ENCODE measurements at places on chromosomes 6 and 20.

DNA sequence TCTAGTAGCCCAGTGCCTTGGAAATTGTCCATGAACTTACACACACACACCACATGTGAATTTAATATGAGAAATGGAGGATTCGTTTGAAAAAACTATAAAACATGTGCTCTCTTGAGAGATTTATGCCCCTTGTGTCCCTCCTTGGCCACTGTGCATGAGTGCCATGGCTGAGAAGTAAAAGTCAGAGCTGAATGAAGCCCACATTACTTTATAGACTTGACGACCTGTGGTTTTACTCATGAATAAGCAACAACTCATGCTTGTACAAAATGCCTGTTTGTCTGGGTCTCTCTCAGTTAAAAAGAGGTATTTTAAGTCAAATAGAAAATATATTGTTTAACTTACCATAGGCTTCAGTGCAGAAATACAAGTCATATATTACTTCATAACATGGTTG is 102.7 kb downstream of the KCNQ5 start:
- no peak overlapping the region for H3K27ac ChIP-seq
- H3K4me1 ChIP-seq = no peaks in the 10 kb centered on the region
- H3K36me3 ChIP-seq = no peaks in the 10 kb centered on the region
- no peaks in the 10 kb centered on the region for H3K27me3 ChIP-seq
- no peak overlapping the region for H3K4me3 ChIP-seq
- DNase-seq = no peak

GRCh38 chr6:111027219-111027618 is 45.4 kb downstream of the RPF2 start:
- no peak overlapping the region for H3K27ac ChIP-seq
- H3K36me3 ChIP-seq = no peaks in the 10 kb centered on the region
- no peaks in the 10 kb centered on the region for H3K27me3 ChIP-seq
- no peak for DNase-seq
- H3K4me3 ChIP-seq = no peak overlapping the region
- no peaks in the 10 kb centered on the region for H3K4me1 ChIP-seq

DNA sequence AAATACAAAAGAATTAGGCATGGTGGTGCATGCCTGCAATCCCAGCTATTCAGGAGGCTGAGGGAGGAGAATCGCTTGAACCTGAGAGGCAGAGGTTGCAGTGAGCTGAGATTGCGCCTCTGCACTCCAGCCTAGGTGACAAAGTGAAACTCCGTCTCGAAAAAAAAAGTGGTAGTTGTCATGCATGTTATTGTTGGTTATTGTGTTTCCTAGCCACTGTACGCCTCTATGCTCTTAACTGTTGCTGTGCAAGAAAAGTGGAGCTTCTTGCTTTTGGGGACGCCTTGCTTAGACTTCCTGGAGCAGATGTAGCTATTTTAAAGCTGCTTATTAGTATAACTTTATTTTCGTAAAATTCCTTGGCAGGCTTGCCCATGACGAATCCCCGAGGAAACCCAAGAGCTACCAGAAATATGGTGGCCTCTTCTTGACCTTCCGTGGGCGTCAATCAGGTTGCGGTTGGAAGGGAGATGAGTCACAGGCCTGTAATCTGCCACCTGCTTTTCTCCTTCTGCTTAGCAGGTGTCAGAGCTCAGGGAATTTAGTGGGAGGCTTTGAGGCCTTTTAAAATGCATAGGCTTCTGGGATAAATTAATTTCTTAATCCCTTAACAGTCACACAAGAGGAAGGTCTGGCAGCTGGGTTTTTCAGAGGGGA is 17.3 kb downstream of the GABRR2 start:
- no peaks in the 10 kb centered on the region for H3K36me3 ChIP-seq
- peaks cover 28% of the 10 kb centered on the region for H3K4me1 ChIP-seq
- H3K27ac ChIP-seq = peak overlapping the region; percentile 84
- H3K4me3 ChIP-seq = no peak overlapping the region

GRCh38 chr20:10357974-10358373 is 76.0 kb downstream of the MKKS start:
- H3K4me1 ChIP-seq = peaks cover 44% of the 10 kb centered on the region
- H3K36me3 ChIP-seq = no peaks in the 10 kb centered on the region
- DNase-seq = peak; percentile 37
- H3K27me3 ChIP-seq = no peaks in the 10 kb centered on the region

GRCh38 chr20:47124181-47124717 is 229.6 kb downstream of the EYA2 start:
- DNase-seq = no peak
- no peaks in the 10 kb centered on the region for H3K27me3 ChIP-seq
- H3K27ac ChIP-seq = no peak overlapping the region

DNA sequence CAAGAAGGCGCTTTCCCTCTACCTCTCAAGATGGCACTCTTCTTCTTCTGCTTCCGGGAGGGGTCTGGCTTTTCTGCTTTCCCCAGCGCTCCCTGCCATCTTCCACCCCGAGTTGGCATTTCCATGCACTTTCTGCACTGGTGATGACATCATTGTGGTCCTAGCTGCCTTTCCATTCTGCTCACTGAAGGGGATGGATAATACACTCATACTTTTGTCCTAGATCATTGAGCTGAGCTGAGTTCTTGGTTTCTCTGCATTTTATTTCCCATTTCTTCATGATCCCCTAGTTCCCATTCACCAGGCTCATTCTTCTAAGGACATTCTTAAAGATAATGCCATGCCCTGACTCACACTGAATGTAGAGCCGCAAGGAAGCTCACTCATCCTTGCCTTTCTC is 96.7 kb downstream of the EDN1 start:
- H3K27ac ChIP-seq = no peak overlapping the region
- H3K27me3 ChIP-seq = no peaks in the 10 kb centered on the region
- no peak for DNase-seq
- H3K4me1 ChIP-seq = no peaks in the 10 kb centered on the region
- H3K4me3 ChIP-seq = no peak overlapping the region

- H3K4me1 ChIP-seq = peaks cover 50% of the 10 kb centered on the region
- H3K4me3 ChIP-seq = peak overlapping the region; percentile 60
- H3K27me3 ChIP-seq = no peaks in the 10 kb centered on the region
These were observed 559 bp downstream of the LAMA5 start for GRCh38 chr20:62366370-62367135.

GRCh38 chr20:24042646-24043045 is 54.1 kb upstream of the GGTLC1 start:
- no peak overlapping the region for H3K4me3 ChIP-seq
- DNase-seq = no peak
- no peak overlapping the region for H3K27ac ChIP-seq
- H3K27me3 ChIP-seq = no peaks in the 10 kb centered on the region
- no peaks in the 10 kb centered on the region for H3K36me3 ChIP-seq

DNA sequence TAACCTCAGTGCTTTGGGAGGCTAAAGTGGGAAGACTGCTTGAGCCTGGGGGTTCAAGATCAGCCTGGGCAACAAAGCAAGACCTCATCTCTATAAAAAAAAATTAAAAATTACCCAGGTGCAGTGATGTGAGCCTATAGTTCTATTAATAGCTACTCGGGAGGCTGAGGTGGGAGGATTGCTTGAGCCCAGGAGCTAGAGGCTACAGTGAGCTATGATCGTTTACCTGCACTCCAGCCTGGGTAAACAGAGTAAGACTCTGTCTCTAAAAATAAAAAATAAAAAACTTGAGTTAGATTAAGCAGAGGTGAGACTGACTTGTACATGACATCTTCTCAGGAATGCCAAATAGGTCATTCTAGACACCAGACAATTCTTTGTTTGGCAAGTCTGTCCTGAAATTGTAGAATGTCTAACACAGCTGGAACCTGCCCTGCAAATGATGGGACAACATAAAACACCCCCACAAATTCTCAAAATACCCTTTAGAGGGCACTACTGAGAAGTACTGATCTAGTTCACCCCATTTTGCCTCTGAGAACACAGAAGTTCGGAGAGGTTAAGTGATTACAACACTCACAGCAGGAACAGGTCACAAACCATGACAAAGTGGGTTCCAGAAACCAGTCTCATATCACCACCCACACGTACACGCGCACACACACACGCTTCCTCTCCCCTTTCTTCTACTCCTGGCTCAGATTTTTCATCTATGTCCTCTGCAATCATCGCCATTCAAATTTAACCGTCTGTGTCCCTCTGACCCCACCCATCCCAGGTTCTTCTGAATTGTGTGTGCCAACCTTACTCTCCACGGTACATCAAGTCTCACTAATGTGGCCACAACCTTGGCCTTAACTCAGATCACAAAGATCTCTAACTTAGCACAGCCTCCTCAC is 38.3 kb downstream of the ARHGAP18 start:
- DNase-seq = no peak
- peaks cover 76% of the 10 kb centered on the region for H3K4me1 ChIP-seq
- H3K27ac ChIP-seq = peak overlapping the region; percentile 93
- H3K4me3 ChIP-seq = no peak overlapping the region

GRCh38 chr6:87731818-87732661 is 30.0 kb upstream of the AKIRIN2 start:
- H3K27me3 ChIP-seq = no peaks in the 10 kb centered on the region
- peak overlapping the region; percentile 23 for H3K27ac ChIP-seq
- H3K4me1 ChIP-seq = peaks cover 11% of the 10 kb centered on the region
- H3K4me3 ChIP-seq = no peak overlapping the region
- H3K36me3 ChIP-seq = no peaks in the 10 kb centered on the region
- peak; percentile 88 for DNase-seq

- no peak overlapping the region for H3K4me3 ChIP-seq
- no peak overlapping the region for H3K27ac ChIP-seq
- no peaks in the 10 kb centered on the region for H3K27me3 ChIP-seq
- no peaks in the 10 kb centered on the region for H3K36me3 ChIP-seq
- DNase-seq = no peak
These were observed 16.0 kb downstream of the FOXP4 start for GRCh38 chr6:41561931-41562911.

- no peaks in the 10 kb centered on the region for H3K36me3 ChIP-seq
- H3K4me1 ChIP-seq = no peaks in the 10 kb centered on the region
- DNase-seq = no peak
- no peaks in the 10 kb centered on the region for H3K27me3 ChIP-seq
These were observed 60.7 kb upstream of the ADGRG6 start for GRCh38 chr6:142241061-142241460.

DNA sequence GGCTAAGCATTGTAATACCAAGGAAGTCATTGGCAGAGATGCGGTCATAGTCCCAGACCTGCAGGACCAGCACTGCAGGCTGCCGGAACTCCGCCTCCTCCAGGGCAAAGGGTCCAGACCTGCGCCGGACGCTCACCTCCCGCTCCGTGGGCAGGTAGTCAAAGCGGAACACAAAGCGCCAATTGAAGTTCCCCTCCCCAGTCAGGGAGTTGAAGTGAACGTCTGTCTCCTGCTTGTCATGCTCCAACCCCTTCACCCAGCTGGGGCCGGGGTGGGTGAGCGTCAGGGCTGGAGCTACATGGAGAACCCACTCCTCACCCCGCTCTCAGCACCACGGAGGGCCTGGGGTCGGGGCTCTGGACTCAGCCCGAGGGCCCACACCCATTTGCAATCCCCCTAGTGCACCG is 18.2 kb downstream of the ERGIC3 start:
- DNase-seq = no peak
- H3K4me3 ChIP-seq = no peak overlapping the region
- H3K27me3 ChIP-seq = no peaks in the 10 kb centered on the region
- H3K27ac ChIP-seq = no peak overlapping the region
- no peaks in the 10 kb centered on the region for H3K4me1 ChIP-seq
